Jurkat, Clone E6-1 (cell line): ENCODE measurements at places on chromosomes 7 and 10.

GRCh38 chr10:66521506-66521905, 404.3 kb upstream of the LRRTM3 start:
- DNase-seq = no peak

DNA sequence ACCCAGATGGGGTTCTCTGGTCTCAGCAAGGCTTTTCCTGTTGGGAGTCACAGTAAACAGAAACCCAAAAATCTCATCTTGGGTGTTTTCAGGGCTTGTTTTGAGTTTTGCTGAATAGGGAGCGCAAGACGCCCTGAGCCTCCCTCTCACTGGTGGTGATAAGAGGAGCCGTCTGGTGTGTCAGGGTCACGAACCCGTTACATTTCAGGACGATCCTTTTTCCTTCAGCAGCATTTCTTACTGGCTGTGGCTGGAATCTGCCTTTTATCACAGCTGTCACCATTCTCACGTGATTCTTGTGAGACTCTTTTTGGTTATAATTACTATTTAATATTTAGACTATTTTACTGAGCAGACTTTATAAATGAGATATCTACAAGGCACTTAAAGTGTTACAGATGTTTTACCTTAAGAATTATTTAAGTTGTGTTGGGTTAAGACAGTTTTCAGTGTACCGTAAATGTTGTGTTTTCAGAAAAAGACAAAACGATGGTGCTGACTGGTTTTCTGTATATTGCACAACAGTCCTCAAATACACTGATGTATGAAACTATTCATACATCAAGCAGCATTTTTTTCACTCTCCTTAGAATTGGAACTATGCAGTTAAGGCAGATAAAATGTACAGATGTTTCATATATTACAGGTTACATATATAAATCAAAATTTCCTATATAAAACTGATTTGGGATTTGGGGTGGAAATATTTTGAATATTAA, 2.2 kb upstream of the GET4 start:
- DNase-seq = no peak

DNA sequence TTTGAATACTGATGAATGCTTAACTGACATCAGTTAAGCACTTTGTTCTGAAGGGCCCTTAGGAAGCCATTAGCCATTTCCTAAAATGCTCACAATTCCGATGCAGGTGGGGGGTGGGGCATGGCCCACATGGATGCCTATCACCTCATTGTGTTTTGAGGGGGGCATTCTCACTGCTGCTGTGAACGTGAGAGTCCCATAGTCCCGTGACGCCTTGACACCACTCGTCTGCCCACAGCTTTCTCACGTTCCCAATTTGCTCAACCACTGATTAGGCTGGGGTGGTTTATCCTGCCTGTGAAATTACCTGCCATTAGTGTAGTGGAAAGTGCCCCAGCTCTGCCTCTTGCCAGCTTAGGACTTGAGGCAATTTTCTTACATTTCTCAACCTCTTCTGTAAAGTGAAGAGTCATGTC, 31.9 kb downstream of the DUSP5 start:
- no peak for DNase-seq

- no peak for DNase-seq
Measured at GRCh38 chr7:50190776-50191175, 97.7 kb upstream of the ZPBP start.

- DNase-seq = no peak
Measured at GRCh38 chr10:86078639-86079035, 288.0 kb downstream of the GRID1 start.

DNA sequence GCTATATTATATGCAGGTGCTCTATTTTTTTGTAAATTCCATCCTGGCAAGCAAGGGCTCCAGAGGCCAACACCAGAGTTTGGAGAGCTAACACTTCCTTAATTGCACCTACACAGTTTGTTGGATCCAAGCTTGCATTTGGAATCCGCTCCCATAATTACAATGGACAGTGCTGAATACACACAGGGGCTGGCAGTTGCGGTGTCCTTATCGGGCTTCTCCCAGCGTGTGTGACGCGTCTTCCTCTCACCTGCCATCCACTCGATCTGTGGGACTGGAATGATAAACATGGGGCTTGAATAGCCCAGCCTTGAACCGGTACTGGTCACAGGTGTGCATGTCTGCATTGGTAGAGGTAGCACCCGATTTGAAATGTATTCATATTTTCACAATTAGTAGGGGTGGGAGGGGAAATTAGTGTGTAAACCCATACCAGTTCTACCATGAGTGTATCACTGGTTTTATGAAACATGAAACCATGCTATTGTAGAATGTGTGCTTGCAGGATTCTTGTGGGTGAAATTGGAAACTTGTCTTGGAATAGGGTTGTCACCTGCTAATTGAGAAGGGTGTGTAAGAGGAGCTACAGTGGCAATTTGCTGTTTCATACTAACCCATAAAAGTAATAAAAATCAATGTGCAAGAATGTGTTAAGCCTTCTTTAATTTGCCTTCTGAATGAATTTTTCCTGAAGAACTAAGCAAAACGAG, 316.5 kb downstream of the WDR11 start:
- DNase-seq = no peak

- no peak for DNase-seq
Measured at GRCh38 chr7:6640246-6640721, 3.2 kb downstream of the ZNF316 start.

- no peak for DNase-seq
Measured at GRCh38 chr7:53473371-53473770, 437.9 kb downstream of the POM121L12 start.

- DNase-seq = no peak
Measured at GRCh38 chr7:42611961-42612360, 299.9 kb downstream of the C7orf25 start.

- DNase-seq = no peak
Measured at GRCh38 chr7:32158751-32159745, 88.8 kb upstream of the PDE1C start.

- DNase-seq = no peak
Measured at GRCh38 chr7:126450269-126450671, 802.5 kb downstream of the GRM8 start.

GRCh38 chr7:70571403-70571934, 560.5 kb upstream of the GALNT17 start:
- no peak for DNase-seq

- DNase-seq = no peak
Measured at GRCh38 chr10:117264782-117265181, 23.9 kb downstream of the SLC18A2 start.

DNA sequence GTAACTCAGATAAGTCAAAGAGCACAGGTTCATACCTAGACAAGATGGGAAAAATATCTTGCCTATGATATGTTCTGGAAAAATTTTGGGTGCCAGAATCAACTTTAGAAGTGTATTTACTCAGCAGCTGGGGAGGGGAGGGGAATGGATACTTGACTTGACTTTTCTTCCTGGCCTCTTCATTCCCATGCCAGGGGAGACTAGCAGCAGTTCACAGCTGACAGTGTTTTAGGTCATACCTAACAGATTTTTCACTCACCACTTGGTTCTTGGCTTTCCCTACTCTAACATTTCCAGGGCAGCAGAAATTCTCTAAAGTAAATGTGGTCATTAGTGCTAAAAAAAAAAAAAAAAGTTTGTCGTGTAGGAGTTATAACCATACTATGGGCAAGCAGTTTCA, 46.3 kb downstream of the TAS2R16 start:
- DNase-seq = no peak

GRCh38 chr10:29545122-29545521, 89.6 kb downstream of the SVIL start:
- DNase-seq = no peak

DNA sequence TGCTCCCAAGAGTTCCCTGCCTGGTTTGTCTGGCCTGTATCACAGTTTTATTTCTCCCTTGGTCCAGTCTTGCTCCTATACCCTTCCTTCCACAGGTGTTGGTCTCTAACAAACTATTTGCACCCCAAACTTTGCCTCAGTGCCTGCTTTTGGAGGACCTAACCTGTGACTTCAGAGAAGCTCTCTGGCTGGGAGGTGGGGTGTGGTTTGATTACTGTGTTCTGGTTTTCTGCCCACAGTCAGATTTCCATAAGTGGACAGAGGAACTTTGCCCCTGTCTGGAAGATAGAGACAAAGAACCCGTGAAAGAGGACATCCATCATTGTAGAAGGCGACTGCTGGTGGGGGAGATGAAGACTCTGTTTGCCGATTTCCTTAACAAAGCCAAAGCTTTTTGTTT, 55.8 kb upstream of the TRIL start:
- DNase-seq = no peak

DNA sequence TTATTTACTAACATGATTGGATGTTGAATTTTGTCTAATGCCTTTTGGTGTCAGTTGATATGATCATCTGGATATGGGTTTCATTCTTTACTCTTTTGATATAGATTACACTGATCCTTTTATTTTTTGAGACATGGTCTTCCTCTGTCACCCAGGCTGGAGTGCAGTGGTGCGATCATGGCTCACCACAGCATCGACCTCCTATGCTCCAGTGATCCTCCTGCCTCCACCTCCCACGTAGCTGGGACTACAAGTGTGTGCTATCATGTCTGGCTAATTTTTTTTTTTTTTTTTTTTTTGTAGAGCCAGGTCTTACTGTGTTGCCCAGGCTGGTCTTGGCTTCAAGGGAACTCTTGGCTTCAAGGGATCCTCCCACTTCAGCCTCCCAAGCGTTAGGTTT, 27.1 kb downstream of the BMS1 start:
- no peak for DNase-seq

DNA sequence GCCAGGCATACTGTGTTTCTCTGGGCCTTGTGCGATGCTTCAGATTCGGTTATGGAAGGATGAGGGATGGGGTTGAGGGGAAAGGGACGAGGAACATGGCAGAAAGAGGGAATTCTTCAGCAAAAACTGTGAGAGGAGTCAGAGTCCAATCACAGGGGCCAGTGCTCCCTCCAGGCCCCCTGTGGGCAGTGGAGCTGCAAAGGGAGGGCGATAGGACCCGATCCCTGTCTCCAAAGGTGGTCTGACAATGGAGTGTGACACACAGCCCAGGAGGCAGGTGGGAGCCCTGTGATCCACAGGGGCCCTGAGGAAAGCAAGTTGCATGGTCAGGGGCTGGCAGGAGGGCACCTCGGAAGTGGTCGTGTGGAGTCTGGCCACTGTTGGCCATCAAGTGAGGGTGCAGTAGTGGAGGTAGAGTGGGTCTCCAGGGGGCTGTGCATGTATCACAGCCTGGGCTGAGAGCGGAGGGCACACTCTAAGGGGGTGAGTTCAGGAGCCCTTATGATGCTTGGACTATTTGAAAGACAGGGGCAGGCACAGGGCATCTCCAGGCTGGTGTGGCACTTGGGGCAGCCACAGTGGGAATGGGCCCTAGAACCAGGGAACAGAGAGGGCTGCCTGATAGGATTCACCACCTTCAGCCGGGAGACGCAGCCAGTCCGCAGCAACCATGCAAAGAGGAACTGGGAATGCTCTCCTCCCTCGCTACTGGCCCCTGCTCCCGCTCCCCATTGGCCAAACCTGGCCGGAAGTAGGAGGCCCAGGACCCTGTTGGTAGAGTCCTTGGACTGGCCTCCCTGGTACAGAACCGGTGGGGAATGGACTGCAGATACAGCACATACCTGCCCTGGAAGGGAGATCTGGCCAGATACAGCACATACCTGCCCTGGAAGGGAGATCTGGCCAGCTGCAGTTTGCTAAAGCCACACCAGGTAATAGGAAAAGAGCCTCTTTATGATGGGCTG, 115.9 kb downstream of the ADCY1 start:
- no peak for DNase-seq

GRCh38 chr10:89458784-89459183, 44.4 kb downstream of the IFIT5 start:
- DNase-seq = no peak

- no peak for DNase-seq
Measured at GRCh38 chr7:74412603-74413002, 41.1 kb upstream of the GTF2IRD1 start.

DNA sequence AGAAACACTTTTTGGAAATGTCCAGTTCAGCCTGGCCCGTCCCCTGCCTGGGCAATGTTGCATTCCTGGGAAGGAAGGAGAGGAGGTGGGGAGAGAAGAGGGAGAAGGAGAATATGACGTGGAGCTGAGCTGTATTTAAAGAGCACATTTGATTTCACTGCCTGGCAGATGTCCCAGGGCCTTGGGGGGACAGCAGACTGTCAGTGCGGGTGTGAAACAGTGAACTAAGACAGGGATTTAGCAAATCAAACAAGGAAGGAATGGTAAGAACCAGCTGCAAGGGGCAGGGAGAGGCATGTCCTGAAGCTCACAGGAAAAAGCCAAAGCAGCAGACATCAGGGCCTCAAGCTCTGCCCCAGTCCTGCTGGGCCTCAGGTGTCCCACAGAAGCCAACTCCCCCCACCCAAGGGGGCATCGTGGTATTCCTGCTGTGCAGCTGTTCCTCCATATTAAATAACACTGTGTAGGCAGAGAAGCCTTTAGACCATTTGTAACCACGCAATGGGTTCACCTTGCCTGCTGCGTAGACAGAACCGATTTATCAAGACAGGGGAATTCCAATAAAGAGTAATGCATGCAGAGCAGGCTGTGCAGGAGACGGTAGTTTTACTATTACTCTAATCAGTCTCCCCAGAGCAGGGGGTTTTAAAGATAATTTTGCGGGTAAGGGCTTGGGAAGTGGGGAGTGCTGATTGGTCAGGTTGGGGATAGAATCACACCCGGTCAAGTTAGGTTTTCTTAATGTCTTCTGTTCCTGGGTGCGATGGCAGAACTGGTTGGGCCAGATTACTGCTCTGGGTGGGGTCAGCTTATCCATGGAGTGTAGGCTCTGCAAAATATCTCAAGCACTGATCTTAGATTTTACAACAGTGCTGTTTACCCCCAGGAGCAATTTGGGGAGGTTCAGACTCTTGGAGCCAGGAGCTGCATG, 18.3 kb downstream of the LEP start:
- DNase-seq = no peak

- DNase-seq = no peak
Measured at GRCh38 chr7:91491868-91492267, 227.6 kb downstream of the FZD1 start.

GRCh38 chr10:35415505-35415904, 79.2 kb downstream of the CCNY start:
- DNase-seq = no peak

DNA sequence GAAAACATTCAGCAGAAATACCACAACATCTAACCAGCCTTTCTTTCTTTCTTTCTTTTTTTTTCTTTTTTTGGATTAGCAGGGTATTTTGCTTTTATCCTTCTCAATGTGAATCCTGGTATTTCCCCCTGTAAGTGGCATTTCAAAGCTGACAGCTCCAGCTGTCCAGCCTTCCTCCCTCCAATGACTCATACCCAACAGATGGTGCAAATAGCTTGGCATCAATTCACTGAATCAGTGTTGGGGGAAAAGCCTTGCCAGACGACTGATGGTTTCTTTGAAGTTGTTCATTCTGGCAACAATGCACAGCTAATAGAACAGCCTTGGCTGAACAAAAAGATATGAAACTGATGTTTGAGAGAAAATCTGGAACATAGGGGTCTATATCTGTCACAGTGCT, 316.8 kb upstream of the STEAP1 start:
- DNase-seq = no peak

GRCh38 chr7:3240826-3241430, 60.1 kb upstream of the SDK1 start:
- DNase-seq = no peak

GRCh38 chr7:134996097-134996550, 9.8 kb downstream of the AGBL3 start:
- DNase-seq = peak; percentile 59
